Neural cell (in vitro differentiated cells): ENCODE measurements at places on chromosomes 1 and 21. TPM values are rescaled to one million over a fixed set of nuclear protein-coding genes. Genes with fewer than 3 reads are reported as not detected.

CD1D gene
- 0.19 and 0.28 TPM in 2 replicates for polyA plus RNA-seq

PIGP gene
- 32.1 and 38.5 TPM in 2 replicates for polyA plus RNA-seq

FCGR2B gene
- polyA plus RNA-seq, result not detected in 2 replicates

CCDC30 gene
- 11.1 and 13.2 TPM in 2 replicates for polyA plus RNA-seq

TRIM17 gene
- polyA plus RNA-seq, result 0.14 TPM in 1 of 2 replicates, not detected in the other

GIPC2 gene
- polyA plus RNA-seq, result 0.72 and 1.3 TPM in 2 replicates

UBQLN4 gene
- polyA plus RNA-seq, result 34.9 and 39.3 TPM in 2 replicates

AMY1B gene
- not detected in 2 replicates for polyA plus RNA-seq

DNAJC8 gene
- polyA plus RNA-seq, result 150 and 184 TPM in 2 replicates

SLC30A10 gene
- polyA plus RNA-seq, result 5.3 and 5.9 TPM in 2 replicates

PKP1 gene
- not detected in 2 replicates for polyA plus RNA-seq

ELOA gene
- 20.0 and 25.7 TPM in 2 replicates for polyA plus RNA-seq

GPR161 gene
- 39.0 and 45.5 TPM in 2 replicates for polyA plus RNA-seq

KCNE1 gene
- polyA plus RNA-seq, result 0.12 TPM in 1 of 2 replicates, not detected in the other

SERINC2 gene
- polyA plus RNA-seq, result 8.6 and 16.4 TPM in 2 replicates

SIKE1 gene
- polyA plus RNA-seq, result 49.1 and 51.0 TPM in 2 replicates

GBP2 gene
- not detected in 2 replicates for polyA plus RNA-seq
